ENCODE measurements at places on chromosomes 7 and 10.

DNA sequence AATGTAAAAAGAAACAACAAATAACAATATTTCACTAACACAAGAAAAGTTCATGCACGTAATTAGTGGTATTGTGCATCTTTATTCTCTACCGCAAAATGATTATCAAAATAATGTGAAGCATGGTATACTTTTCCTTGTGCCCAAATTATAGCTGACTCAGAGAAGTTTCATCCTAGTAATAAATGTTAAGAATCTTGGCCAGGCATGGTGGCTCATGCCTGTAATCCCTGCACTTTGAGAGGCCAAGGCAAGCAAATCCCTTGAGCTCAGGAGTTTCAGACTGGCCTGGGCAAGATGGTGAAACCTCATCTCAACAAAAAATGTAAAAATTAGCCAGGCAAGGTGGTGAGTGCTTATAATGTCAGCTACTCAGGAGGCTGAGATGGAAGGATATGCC, 105.0 kb downstream of the KMT2C start:
- no peak for DNase-seq

DNA sequence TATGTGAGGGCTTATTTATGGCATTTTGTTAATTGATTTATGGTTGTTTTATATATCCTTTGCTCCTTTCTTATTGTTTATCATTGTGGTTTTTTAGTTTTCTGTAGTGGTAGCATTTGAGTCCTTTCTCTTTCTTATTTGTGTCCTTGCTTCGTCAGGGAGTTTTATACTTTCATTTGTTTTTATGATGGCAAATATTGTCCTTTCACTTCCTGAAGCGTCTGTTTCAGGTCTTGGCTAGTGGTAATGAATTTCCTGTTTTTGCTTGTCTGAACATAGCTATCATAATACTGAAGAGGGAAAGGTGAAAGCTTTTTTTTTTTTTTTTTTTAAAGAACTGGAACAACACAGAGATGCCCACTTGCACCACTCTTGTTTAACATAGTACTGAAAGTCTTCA, 228.2 kb downstream of the ATRNL1 start:
- no peak for DNase-seq

GRCh38 chr7:126605056-126605455, 647.7 kb downstream of the GRM8 start:
- DNase-seq: no peak

GRCh38 chr7:26005683-26006410, 146.2 kb upstream of the NFE2L3 start:
- no peak for DNase-seq

GRCh38 chr7:12620371-12620770, 49.9 kb downstream of the SCIN start:
- no peak for DNase-seq

All from CD4-positive, alpha-beta T cell treated with Interleukin-4 for 1 hour (primary cell).